Endothelial cell (in vitro differentiated cells): ENCODE measurements at places on chromosomes 1 and 21.

GRCh38 chr1:45152126-45152525, 54.3 kb downstream of the ZSWIM5 start:
- DNase-seq = no peak

DNA sequence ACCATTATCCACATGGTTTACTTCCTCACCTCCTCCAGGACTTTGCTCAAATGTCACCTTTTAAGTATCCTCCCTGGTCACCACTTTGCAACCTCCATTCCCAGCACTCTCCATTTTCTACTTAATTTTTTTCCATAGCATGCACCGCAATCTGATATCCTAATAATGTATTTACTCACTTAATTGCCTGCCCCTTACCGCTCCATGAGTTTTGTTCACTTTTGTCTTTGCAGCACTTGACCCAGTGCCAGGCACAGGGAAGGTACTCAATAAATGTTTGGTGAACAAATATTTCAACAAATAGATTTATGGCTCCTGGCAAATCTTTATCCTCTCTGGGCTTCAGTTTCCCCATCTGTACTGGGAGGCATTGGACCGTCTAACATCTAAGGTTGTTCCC, 53.6 kb downstream of the UBE2T start:
- DNase-seq = no peak

DNA sequence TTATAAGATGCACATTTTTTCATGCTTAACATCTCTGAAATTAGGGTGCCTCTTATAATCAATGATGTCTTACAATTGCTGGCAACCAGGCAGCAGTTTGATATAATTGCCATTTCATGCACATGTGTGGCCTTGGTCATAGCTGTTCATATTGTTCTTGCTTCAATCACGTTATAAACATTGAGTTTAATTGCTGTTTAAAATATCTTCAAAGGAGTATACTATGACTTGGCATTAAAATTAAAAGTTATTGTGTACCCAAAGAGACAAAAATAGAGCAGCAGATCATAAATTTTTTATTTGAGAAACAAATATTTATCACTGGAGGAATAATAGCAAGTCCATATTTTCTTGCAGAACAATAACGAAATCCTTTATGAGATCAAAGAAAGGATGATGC, 325.5 kb downstream of the LMX1A start:
- DNase-seq = no peak

DNA sequence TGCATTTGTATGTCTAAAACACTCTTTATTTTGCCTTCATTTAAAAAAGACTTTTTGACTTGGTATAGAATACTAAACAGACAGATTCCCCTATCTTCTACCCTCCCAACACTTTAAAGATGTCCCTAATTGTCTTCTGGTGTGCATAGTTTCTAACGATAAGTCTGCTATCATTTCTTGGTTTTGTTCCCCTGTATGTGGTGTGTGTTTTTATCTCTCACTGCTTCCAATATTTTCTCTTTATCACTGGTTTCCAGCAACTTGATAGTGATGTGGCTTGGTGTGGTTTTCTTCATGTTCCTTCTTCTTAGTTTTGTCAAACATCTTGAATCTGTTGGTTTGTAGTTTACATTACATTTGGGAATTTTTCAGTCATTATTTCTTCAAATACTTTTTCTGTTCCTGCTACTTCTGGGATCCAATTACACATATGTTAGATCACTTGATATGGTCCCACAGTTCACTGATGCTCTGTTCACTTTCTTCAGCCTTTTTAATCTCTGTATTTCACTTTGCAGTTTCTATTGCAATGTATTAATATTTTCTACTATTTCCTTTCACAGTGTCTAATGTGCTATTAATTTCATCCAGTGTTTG, 23.2 kb downstream of the F5 start:
- no peak for DNase-seq

DNA sequence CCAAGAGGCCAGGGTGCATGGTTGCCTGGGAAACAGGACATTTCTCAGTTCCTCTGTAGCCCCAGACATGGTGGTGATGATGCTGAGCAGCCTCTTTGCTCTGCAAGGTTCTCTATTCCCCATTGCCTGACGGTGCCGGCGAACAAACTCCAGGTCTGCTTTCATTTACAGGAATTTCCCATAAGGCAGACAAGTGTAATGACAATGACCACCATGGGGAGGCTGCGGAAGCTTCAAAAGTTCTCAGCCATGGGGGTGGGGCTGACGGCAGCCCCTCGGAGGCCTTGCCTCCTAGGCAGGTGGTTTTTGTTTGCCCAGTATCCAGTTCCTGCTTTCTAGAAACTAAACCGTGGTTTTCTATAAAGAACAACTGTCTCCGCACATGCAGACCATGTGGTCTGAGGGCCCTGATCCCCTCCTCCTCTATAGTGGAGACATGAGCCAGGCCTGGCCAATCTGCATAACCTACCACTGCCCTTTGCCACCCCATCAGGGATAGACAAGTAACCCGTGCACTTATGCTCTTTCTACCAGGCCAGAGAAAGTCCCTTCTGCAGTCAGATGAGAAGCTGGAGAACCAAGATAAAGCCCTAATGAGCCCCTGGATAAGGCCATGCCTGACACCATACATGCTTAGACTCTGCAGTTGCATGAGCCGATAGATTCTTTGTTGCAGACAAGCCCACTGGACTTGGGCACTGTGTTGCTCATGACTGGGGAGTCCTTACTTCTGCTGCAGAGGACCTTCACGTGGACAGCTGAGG, 54.1 kb downstream of the LDLRAD2 start:
- peak; percentile 28 for DNase-seq

- DNase-seq = no peak
Observed at GRCh38 chr1:201026836-201027235, 3.3 kb upstream of the KIF21B start.

DNA sequence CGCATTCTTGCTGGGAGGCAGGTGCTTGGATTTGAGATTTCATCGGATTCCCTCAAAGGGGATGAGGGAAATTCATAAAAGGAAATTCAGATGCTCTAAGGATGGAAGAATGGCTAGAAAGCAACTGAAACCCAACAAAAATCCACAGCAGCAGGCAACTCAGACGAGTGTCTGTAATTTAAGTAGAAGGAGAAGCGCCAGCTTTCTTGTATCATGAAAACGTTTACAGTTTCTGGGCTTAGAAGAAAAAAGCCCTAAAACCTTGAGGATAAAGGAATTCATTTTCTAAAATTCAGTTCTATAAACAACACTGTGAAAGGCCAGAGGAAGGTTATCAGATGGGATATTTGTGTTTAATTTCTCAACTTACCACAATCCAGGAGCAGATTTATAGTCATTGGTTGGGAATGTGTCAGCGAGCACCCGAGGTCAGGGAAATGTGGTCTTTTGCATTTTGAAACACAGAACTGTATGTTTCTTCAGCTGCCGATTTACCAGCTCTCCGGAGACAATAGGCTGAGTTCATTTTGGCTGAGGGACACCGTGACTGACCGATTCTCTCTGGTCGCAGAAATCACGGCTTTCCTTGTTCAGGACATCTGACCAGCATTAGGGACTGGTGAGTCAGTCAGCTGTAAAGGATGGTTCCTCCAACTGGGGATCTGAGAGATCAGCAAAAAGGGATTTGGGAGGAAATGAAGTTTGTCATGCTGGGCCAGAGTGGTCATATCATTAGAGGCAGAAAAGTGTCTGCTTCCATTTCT, 111.6 kb upstream of the ERRFI1 start:
- DNase-seq = no peak

DNA sequence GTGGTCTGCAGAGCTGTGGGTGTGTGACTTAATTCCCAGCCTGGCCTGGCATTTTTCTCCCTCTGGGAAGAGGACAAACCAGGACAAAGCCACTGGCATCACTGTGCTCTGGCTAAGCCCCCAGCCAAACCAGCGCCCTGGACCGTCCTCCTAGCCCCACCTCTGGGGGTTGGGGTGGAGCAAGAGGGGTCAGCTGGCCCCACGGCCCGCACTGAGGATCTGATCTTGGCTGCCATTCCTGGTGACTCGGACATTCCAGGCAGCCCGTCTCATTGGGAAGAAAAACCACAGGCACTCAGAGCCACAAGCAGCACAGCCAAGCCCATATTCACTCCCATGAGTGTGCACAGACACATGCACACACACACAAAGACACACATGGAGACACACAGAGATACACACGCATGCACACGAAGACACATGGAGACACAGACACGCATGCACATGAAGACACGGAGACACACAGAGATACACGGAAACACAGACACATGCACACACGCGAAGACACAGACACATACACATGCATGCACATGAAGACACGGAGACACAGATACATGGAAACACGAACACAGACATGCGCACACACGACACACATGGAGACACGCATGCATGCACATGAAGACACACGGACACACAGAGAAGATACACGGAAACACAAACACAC, 2.3 kb upstream of the MXRA8 start:
- DNase-seq = no peak

- DNase-seq = no peak
Observed at GRCh38 chr1:1161683-1162079, 12.0 kb upstream of the TTLL10 start.

DNA sequence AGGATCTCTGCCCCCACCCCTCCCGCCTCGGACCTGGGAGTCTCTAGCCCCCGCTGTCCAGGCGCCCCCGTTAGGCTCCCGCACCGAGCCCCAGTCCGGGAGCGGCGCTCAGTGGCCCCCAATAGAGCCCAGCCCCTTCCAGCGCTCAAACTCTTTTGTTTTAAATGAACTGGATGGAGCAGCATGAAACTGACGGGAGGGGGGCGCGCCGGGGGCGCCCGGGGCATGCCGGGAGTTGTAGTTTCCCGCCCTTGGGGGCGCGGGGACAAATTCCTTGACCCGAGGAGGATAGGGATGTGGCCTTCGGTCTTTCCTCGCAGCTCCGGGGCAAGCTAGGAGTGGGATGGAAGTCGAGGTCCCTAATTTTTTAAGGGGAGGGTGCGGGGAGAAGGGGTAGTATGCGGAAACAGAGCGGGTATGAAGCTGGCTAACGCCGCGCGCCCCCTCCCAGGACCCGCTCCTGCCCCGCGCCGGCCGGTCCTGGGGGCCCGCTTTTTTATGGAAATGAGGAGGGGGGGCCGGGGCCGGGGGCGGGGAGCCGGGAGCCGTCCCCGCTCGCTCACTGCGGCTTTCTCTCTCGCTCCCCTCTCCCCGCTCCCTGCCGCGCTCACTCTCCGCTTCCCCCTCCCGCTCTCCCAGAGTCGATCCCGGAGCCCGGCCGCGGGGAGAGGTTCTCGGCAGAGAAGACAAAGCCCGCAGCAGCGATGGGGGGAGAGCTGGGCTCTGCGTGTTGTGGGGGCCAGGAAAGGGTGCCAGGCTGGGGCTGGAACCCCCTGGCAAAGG, at the start of gene MEX3A:
Gene MEX3A (minus strand): TSS at position 157 of the 783 bp plus-strand sequence. CDS start 467 bp downstream, outside the sequence.
- peak; percentile 93 for DNase-seq
